Upper lobe of left lung (tissue), 6 donors: ENCODE measurements at places on chromosomes 16 and 17. TPM values are rescaled to one million over a fixed set of nuclear protein-coding genes. Genes with fewer than 3 reads are reported as not detected.

The RNU2-1 gene
- total RNA-seq = not detected

DNA sequence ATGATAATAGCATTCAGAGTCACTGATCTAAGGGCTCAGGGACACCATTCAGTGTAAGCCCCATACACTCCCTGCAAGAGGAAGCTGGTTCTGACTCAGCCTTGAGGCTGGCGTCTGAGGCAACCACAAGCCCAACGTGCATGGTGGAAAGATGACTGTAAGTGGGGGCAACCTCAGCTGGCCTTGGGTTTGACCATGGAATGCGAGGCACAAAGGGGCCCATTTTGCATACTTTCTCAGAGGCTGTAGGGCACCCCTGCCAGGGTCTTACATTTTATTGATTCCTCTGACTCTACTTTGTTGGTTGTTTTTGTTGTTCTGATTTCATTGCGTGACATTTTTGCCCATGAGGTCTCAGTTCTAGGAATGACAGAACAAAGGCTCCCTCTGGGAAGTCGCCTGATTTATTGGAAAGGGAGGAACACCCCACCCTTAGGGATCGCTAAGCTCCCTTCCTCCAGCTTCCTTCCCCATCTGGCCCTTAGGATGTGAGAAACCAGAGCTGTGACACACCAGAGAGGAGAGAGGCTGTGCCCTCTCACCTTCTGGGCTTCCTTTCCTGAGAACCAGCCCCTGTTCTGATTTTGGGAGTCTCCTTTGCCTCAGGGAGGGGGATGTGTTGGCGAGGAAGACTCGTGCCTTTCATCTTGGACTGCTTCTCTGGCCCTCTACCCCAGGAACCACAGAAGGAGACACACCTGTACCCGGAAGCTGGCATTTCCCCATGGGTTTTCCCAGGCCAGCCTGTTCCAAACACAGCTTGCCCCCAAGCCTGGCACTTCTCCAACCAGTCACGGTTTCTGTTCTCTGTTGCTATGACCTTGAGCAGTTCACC is 5.6 kb upstream of the CIITA start:
- DNase-seq = peak; percentile 93

- peak; percentile 27 for DNase-seq
Observed at GRCh38 chr17:4162775-4163466, 19.9 kb downstream of the CYB5D2 start.

GRCh38 chr17:65402513-65403496 is 158.6 kb downstream of the AXIN2 start:
- DNase-seq = peak; percentile 48

DNA sequence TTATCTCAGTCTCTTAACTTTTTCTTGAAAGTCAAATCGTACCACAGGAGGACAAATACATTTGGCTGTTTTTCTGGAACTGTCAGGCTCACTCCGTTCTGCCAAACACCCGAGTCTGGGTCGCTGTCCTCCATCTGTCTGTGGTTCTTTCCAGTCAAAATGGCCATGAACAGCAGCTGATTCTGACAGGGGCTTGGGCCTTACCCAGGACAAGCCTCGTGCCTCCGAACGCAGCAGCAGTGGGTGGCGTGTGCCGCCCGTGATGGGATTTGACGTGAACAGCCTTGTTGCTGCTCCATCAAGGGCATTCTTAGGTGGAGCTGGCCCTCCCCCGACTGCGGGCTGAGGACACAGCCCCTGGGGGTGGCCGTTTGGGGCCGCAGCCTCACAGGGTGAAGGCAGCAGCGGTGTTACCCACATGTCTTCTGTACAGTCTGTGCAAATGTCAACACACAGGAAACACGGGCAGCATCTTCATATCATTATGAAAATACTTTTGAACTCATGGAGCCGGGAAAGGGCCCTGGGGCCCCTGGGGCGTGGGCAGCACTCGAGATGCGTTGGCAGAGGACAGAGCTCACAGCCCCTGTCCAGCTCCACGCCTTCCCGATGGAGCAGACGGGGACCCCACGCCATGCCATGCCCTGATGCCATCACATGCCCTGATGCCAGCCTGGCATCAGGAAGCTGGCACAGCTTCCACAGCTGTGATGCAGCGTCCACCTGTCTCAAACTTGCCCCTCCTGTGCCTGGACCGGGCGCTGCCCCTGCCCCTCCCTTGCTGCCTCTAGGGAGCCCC is 8.6 kb upstream of the ACSF3 start:
- no peak for DNase-seq

DNA sequence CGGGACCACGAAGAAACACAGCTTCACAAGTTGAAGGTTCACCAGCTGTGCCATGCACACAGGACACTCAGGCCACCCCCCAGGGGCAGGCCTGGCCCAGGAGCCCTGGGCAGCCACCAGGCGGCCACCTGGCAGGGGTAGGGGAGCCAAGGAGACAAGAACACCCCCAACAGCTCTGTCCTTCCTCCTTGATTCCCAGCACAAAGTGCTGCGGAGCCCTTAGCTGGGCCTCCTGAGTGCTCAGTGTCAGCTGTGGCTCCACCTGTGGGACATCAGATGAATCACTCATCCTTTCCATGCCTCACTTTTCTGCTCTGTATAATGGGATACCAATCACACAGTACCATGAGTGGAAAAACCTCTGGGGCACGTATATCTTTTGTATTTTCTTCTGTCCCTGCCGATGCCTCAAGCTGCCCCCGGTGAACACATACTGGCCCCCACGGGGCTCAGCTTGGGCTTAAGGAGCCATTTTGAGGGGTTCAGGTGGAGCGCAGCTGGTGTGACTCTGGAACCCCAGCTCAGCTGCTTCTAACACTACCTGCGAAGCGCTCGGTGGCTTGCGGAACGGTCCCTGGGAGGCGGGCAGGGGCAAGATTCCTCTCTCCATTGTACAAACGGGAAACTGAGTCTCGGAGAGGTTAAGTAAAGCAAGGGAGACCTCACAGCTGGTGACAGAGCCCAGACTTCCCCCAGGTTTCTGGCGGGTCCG is 12.0 kb downstream of the GALK1 start:
- DNase-seq = no peak

GRCh38 chr16:58027161-58027915 is 1.8 kb downstream of the MMP15 start:
- peak; percentile 81 for DNase-seq

The KIF18B gene
- 1.9 TPM for total RNA-seq

DNA sequence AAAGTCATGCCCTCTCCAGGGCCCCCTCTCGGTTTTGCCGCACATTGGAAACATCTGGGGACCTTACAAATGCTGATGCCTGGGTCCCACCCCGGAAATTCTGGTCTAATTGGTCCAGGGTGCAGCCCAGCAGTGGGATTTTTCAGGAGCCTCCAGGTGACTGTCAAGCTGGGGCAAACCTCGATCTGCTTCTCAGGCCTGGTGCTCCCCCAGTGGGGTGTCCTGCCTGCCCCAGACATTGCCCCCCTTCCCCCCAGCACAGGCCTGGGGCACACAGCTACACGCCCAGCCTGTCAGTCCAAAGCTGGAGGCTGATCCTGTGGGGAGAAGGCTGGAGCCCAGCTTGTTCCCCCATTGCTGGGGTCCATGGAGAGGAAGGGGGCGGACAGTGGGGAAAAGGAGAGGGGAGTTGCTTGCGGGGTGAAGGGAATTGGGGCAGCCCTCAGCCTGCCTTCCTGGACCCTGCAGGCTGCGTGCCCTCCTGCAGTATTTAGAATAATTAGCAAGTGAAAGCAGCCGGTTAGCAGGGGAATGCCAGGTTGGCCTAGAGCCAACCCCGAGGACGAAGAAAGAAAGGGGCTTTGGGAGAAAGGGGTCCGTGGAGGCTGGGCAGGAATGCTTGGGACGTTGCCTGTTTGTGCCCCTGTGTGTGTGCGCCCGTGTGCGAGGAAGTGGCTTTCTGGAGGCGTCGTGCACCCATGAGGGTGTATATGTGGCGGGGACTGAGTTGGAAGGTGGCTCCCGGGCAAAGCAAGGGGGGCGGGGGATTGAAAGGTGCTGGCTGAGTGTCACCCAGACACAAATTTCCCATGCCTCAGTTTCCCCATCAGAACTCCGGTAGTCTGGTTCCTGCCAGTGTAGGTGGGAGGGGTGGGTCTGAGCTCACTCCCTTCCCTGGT is 5.9 kb downstream of the FOXJ1 start:
- no peak for DNase-seq

DNA sequence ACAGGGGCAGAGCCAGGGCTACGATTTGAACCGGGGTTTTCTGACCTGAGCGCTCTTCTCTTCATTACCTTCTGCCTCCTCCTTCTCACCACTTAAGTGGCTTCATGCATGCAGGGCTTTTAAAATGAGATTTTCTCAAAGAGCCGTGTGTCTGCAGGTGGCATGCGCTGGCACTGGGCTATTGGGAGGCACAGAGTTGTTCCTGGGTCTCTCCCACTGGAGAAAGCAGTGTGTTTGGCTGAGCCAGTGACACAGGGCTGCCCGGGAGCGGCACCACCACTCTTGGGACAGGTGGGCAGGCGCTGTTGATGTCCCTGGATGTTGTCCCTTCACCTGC is 218.8 kb upstream of the CHMP6 start:
- no peak for DNase-seq

GRCh38 chr16:1667271-1667670 is 10.8 kb upstream of the JPT2 start:
- DNase-seq = no peak

- no peak for DNase-seq
Observed at GRCh38 chr17:12995106-12995895, 22.5 kb downstream of the ELAC2 start.

- DNase-seq = no peak
Observed at GRCh38 chr17:57234061-57234738, 22.1 kb upstream of the MSI2 start.

DNA sequence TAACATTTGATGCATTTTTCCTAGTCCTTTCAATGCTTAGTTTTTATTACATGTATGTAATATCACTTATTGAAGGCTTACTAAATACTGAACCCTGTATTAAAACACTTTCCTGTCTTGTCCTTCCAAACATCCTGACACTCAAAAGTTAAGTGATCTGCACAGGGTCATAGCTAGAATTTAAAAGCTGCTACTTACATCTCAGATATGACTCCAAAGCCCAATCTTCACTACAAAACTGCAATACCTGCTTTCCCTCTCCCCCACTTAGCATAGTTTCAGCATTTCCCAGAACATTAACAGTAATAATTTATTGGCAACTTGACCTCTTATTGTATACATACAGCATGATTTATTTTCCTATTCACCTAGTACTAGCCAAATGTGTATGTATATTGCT is 4.3 kb upstream of the TRIM37 start:
- no peak for DNase-seq

- no peak for DNase-seq
Observed at GRCh38 chr16:84643674-84644073, 4.6 kb upstream of the KLHL36 start.

The ASPHD1 gene
- total RNA-seq = 3.8 TPM

DNA sequence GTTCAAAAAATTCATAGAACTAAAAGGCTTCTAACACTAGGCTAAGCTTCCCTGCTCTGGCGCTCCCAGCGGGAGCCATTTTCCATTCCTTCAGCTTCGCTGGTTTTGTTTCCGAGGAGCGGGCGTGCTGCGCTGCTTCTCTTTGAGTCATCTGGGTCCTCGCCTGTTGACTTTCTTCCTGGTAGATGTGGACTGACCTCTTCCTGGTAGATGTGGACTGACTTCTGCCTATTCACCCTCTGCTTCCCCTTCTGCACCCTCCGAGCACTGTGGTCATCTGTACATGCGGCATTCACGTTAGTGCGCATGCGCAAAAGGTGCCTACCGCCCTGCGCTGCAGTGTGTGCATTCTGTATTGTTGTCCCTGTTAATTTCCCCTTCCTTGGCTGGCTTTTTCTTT is 40.8 kb upstream of the SEC14L1 start:
- DNase-seq = peak; percentile 84

GRCh38 chr17:16106161-16106891 is 106.7 kb downstream of the TTC19 start:
- DNase-seq = no peak

DNA sequence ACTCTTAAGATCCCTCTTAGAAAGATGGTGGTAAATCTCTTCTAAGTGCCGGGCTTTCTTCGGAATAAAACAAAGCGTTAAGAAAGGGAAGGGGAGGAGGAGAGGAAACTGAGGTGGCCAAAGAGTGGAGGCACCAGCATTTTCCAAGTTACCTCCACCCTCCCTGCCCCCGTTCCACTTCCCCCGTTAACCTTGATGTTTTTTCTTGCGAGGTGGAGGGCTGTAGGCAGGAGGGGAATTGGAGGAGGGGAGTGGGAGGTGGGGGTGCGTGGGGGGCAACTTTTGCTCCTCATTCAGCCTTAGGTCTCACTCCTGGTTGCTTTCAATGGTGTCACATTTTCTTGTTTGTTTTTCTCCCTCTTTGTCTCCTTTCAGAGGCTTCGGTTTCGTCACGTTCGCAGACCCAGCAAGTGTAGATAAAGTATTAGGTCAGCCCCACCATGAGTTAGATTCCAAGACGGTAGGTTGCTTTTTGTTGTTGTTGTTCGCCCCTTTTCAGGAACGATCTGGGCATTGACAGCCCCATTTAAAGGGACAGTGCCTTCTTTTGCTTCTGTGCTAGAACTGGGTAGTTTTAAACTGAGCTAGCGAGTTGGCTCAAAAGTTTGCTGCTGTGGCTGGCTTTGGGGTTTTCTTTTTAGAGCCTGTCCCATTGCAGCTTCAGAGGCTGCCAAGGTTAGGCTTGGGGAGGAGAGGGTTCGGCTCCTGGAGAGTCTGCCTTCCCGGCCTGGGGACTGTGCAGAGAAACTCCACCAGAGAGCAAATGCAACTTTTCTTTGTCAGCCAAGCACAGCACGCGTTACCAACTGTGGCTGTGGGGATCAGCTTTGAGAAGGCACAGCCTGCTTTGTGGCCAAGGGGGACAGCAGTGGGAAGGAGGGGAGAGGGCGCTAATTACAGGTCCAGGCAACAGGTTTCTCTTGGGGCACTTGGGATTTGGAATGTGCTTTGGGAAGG is 1.9 kb downstream of the MSI2 start:
- DNase-seq = no peak

- no peak for DNase-seq
Observed at GRCh38 chr16:63037761-63038396, 1001.6 kb upstream of the CDH8 start.
